ENCODE measurements at places on chromosomes 3 and 15.

DNA sequence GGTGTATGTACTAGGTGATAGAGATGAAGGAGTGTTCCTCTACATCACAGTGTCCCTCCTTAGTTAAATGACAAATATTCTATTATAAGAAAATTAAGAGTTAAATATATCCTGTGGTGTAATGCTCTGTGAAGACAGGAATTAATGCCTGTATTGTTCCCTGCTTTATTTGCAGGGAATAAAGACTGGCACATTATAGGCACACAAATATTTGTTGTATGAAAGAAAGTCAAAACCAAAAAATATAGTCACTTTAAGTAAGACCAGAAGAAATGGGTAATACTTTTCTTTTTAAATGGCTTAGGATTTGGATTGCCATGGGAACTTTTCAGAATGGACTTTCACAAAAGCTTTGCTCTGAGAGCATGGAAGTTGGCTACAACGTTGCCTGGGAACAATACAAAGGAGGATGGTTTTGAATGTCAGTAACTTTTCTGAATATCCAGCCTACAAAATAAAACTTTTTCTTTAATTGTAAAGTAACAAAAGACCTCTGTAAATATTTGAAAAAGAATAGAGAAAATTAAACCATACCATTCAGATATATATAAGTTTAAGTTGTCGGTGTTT lies 158.0 kb upstream of the P2RY1 start:
- DNase-seq = no peak

DNA sequence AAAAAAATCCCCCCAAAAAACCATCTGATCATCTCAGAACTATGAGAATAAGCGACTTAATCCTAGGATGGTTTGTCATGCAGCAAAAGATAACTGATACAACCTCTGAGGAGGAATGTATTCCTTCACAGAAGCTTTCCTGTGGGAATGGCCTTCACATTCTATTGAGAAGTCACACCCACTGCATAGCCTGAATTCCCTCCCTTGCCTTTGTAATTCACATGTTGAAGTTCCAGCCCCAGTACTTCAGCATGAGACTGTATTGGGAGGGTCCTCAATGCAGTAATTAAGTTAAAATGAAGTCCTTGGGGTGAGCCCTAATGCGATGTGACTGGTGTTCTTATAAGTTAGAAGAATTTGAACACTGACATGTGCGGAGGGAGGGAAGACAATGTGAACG lies 395.2 kb downstream of the TUSC7 start:
- no peak for DNase-seq

DNA sequence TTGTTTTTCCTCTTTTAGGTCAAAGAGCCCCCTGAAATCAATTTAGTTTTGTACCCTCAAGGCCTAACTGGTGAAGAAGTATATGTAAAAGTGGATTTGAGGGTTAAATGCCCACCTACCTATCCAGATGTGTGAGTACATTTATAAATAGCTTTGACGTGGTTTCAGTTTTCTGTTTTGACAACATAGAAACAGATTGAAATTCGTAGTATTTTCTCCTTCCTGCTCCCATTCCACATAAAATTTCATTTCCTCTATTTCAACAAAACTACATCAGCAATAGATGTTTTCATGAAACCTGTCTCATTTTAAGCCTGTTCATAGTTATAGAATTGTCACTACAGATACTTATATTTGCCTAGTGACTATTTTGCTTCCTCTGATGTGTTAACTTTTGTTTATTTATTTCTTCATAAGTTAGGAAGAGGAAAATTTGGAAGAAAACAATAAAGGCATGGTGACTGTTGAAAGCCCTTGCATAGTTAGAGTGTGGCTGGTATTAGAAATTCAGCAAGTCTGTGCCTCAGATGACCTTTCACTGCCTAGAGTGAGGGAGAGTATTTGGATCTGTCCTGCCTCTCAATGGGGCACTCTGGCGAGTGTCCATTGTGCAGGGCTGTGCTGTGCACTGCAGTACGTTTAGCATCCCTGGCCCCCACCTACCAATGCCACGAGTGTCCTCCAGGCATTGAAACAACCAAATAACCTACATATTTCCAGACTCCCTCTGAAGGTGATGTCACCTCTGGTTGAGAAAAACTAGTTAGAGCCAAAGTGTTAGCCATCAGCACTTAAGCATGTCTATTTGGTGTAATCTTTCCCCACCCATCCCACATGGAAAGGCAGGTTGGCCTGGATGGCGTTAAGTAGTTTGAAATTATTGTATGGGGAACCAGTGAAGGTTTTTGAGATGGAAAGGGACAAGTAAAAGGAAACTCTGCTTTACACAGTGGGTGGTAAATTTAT lies 5.9 kb downstream of the EIF2AK4 start:
- no peak for DNase-seq

- no peak for DNase-seq
Observed at GRCh38 chr15:83285284-83285978, 967 bp upstream of the BNC1 start.

GRCh38 chr3:7447197-7447769 lies 586.4 kb downstream of the GRM7 start:
- no peak for DNase-seq

DNA sequence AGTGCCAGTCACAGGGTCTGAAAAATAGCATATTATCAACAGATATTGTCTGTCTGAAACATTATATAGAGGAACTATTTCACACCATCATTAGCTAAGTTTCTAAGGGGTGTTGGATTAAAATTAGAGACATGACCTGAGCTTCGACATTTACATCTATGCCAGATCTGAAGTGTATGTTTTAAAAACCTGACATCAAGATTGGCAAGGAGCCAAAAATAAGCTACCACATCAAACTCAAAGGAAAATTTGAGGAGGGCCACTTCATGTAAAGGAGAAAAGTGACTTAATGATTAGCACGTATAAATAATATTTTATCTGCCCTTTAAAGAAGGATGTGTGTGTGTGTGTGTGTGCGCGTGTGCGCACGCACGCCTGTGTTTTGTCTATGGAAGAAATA lies 752.0 kb upstream of the GRM7 start:
- DNase-seq = no peak

DNA sequence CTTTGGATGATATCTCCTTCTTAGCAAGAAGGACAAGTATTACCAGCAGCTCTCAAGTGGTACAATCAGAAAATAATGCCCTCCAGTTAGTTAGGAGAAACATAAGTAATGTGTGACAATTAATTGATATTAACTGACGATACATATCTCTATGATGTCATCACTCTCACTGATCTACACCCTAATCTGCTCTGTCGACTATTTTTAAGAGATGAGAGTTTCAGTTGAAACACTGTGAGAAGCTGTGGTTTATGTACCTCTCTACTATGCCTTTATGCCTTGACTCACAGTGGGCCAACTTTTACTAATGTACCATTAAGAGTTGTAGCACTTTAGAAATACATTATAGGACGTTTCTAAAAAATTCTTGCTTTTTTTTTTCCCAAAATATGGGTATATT lies 8.6 kb downstream of the CEP152 start:
- no peak for DNase-seq

DNA sequence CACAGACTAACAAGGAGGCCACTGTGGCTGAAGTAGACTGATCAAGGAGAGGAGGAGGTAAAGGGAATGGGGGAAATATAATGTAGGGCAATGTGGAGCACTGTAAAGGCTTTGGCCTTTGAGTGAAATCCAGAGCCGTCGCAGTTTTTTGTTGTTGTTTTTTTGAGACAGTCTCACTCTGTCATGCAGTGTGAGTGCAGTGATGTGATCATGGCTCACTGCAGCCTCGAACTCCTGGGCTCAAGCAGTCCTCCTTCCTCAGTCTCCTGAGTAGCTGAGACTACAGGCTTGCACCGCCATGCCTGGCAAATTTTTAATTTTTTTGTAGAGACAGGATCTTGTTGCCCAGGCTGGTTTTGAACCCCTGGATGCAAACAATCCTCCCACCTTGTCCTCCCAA lies 32.2 kb downstream of the PPP4R2 start:
- DNase-seq = no peak

GRCh38 chr3:119794971-119795612 lies 13.2 kb downstream of the NR1I2 start:
- DNase-seq = no peak

GRCh38 chr3:31219131-31219843 lies 313.4 kb upstream of the STT3B start:
- no peak for DNase-seq

DNA sequence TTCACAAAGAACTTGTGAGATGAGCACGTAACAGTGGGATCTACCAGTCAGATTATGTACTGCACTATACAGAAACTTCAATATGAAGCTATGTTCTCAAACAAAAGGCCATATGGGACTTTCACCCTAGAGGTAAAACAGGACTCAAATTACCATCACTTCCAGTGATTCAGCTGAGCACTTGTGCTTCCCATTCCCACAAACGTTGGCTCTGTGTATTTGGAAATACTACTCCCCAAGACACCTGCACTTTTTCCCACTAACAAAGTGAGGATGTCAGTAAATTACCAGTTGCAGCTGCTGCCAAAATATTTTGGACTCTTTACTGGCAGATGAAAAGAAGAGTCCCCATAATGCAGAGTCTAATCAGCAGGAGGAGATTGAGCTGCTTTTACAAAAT lies 1570.1 kb downstream of the SI start:
- no peak for DNase-seq

DNA sequence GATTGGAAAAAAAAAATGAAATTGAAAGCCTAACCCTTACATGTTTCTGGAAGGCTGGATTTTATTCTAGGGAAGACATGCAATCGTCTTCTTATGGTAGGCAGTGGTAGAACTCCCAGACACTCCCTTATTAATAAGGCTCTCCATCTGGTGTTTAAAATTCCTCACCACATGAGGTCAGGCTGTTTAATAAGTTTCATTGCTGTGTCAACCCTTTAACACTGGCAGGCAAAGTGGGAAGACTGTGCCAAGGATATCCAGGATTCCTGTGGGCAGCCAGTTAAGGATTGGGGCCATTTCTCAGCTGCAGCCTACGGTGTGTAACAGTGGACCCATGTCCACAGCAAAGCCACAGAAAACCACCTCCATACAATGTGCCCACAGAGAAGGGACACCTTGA lies 225.5 kb upstream of the CHRM5 start:
- DNase-seq = no peak

- no peak for DNase-seq
Observed at GRCh38 chr3:106275592-106275991, 406.8 kb upstream of the CBLB start.

DNA sequence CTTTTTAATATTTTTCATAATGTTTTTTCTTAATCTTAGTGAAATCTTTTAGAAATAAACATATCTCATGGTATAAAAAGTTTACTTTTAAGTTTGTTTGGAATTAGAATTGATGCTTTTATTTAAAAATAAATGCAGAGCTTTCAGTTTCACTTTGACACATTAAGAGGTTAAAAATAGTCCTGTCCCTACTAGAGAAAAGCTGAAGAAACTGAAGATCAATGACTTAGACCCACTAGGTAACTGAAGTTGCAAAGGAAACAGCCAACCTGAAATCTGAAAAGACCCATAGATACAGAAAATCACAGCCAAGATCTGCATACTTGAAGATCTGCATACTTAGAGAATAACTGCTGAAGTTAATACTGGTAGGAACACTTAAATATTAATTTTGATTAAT lies 237.6 kb downstream of the RAP2B start:
- no peak for DNase-seq

DNA sequence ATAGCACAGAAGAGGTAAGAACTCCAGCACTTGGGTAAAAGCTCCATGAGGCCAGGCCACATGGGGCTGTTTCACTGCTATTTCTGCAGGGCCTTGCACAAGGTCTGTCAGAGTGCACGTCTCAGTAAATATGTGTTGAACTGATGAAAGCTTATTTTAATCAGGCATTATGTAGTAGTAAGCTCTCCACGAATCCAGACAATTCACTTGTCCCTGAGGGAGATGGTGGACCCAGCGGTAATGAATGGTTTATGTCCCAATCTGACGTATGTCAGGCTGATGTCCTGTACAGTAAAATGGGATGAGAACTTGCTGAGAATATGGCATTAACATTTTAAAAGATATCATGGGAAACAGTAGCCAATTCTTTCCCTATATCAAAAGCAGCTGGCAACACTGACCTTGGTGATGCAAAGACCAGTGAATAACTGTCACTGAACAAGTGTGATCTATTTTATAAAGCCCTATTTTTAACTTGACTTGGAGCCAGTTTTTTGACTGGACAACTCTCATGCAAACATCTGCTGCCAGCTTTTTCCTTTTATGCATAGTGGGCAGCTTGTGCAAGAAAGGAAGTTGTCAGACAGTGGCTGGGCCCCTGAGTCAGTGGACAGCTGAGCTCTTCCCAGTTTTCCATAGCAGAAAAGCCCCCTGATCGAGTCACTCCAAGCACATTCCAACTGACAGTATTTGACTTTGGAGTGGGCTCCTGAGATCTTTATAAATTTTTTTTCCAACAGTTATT lies 519.8 kb upstream of the MDFIC2 start:
- DNase-seq = no peak
